ENCODE measurements at places on chromosomes 12 and 14.

GRCh38 chr14:46769292-46769691, 117.7 kb upstream of the RPL10L start:
- H3K4me1 ChIP-seq, result no peaks in the 10 kb centered on the region
- H3K4me3 ChIP-seq, result no peak overlapping the region
- H3K27me3 ChIP-seq, result no peaks in the 10 kb centered on the region
- no peak for DNase-seq

- H3K36me3 ChIP-seq, result no peaks in the 10 kb centered on the region
- H3K27ac ChIP-seq, result no peak overlapping the region
- no peaks in the 10 kb centered on the region for H3K27me3 ChIP-seq
- H3K4me1 ChIP-seq, result no peaks in the 10 kb centered on the region
- H3K4me3 ChIP-seq, result no peak overlapping the region
- no peak for DNase-seq
Observed at GRCh38 chr12:26231921-26232320, 36.5 kb downstream of the SSPN start.

GRCh38 chr12:110122929-110123328, 1.2 kb upstream of the IFT81 start:
- H3K27me3 ChIP-seq, result no peaks in the 10 kb centered on the region
- no peak overlapping the region for H3K27ac ChIP-seq
- H3K4me1 ChIP-seq, result peaks cover 5% of the 10 kb centered on the region
- no peak overlapping the region for H3K4me3 ChIP-seq
- DNase-seq, result no peak

DNA sequence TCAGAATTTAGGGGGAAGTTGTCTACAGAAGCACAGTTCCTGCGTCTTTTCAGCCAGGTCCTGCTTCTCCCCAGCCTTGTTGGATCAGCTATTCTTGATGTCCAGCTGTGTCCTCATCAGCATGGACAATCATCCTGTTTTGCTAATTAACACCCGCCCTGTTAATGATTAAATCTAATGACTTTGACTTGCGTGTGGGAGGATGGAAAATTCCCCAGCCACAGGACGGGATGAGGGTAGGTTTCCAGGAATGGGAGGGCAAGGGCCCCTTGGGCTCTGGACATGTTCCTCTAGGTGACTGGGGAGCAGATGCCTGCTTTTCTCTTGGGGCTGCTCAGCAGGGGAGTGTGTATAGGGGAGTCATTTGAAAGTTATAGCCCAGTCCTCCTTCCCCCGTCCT, 5.3 kb upstream of the PPP1R1A start:
- no peaks in the 10 kb centered on the region for H3K4me1 ChIP-seq
- DNase-seq, result no peak
- no peak overlapping the region for H3K27ac ChIP-seq
- H3K27me3 ChIP-seq, result no peaks in the 10 kb centered on the region
- no peaks in the 10 kb centered on the region for H3K36me3 ChIP-seq
